Spleen (tissue), 13 donors: ENCODE measurements at places on chromosomes 3 and 15. TPM values are rescaled to one million over a fixed set of nuclear protein-coding genes. Genes with fewer than 3 reads are reported as not detected.

GRCh38 chr3:50125541-50126286, 29.4 kb upstream of the SEMA3F start:
- H3K4me3 ChIP-seq = no peak overlapping the region
- H3K27me3 ChIP-seq = no peaks in the 10 kb centered on the region
- DNase-seq = peak; percentile 35
- H3K36me3 ChIP-seq = peaks cover 6% of the 10 kb centered on the region
- peaks cover 10% of the 10 kb centered on the region for H3K4me1 ChIP-seq
- no peak overlapping the region for H3K27ac ChIP-seq

- no peak overlapping the region for H3K27ac ChIP-seq
- H3K4me1 ChIP-seq = no peaks in the 10 kb centered on the region
- H3K27me3 ChIP-seq = no peaks in the 10 kb centered on the region
- H3K36me3 ChIP-seq = no peaks in the 10 kb centered on the region
- no peak for DNase-seq
- H3K4me3 ChIP-seq = no peak overlapping the region
Measured at GRCh38 chr3:15886521-15886920, 88.7 kb upstream of the ANKRD28 start.

- peaks cover 11% of the 10 kb centered on the region for H3K4me1 ChIP-seq
- H3K36me3 ChIP-seq = no peaks in the 10 kb centered on the region
- no peaks in the 10 kb centered on the region for H3K27me3 ChIP-seq
- no peak for DNase-seq
- H3K4me3 ChIP-seq = no peak overlapping the region
- no peak overlapping the region for H3K27ac ChIP-seq
Measured at GRCh38 chr3:152185891-152186630, 82.7 kb upstream of the MBNL1 start.

- peak overlapping the region; percentile 51 for H3K27ac ChIP-seq
- DNase-seq = no peak
- H3K4me1 ChIP-seq = no peaks in the 10 kb centered on the region
- peaks cover 59% of the 10 kb centered on the region for H3K36me3 ChIP-seq
- no peaks in the 10 kb centered on the region for H3K27me3 ChIP-seq
- H3K4me3 ChIP-seq = no peak overlapping the region
Measured at GRCh38 chr3:53103397-53104296, 26.6 kb downstream of the RFT1 start.

- H3K27me3 ChIP-seq = no peaks in the 10 kb centered on the region
- no peak overlapping the region for H3K27ac ChIP-seq
- peaks cover 22% of the 10 kb centered on the region for H3K4me1 ChIP-seq
- H3K4me3 ChIP-seq = no peak overlapping the region
Measured at GRCh38 chr15:35519541-35520149, 26.3 kb downstream of the DPH6 start.

DNA sequence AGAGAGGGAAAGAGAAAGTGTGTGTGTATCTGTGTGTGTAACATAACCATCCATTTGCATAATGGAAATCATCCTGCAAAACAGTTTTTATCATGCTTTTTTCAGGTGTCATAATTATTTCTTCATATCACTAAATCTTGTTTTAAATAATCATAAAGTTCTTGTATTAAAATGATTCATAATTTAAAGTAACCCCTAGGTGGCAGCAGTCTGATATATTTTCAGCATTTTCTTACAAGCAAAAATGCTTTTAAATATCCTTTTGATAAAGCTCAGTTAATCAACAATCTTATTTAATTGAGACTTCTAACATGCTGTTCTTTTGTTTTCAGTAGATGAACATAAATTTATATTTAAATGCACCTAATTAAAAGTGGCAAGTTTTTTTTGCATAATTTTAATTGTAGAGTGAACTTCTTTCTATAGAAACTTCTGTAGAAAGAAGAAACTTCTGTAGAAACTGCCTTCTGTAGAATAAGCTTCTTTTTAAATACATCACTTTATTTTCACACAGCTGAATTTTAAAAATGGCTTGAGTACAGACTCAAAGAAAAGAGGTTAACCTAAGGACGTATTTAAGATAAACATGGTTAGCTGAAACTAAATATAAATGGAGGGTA, 72.5 kb downstream of the OPA1 start:
- DNase-seq = no peak
- H3K27me3 ChIP-seq = no peaks in the 10 kb centered on the region
- H3K27ac ChIP-seq = no peak overlapping the region
- H3K4me1 ChIP-seq = no peaks in the 10 kb centered on the region
- peaks cover 60% of the 10 kb centered on the region for H3K36me3 ChIP-seq

DNA sequence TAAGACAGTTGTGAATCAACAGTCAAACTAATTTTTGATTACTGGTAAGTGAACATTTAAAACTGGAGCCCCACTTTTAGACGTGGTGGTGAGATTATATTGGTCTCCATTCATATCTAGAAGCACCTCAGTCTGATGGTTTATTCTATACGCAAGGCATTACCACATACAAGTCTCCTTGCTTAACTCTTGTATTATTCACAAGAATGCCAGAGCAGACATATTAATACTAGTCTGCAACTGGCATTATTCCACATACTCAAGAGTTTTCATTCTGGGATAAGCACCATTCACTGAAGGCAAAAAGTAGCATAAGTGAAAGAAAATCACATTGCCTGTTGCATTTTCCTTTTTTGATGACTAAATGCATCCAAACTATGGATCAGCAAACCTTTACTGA, 36.9 kb upstream of the MEIS2 start:
- H3K4me3 ChIP-seq = no peak overlapping the region
- no peak for DNase-seq
- no peak overlapping the region for H3K27ac ChIP-seq

DNA sequence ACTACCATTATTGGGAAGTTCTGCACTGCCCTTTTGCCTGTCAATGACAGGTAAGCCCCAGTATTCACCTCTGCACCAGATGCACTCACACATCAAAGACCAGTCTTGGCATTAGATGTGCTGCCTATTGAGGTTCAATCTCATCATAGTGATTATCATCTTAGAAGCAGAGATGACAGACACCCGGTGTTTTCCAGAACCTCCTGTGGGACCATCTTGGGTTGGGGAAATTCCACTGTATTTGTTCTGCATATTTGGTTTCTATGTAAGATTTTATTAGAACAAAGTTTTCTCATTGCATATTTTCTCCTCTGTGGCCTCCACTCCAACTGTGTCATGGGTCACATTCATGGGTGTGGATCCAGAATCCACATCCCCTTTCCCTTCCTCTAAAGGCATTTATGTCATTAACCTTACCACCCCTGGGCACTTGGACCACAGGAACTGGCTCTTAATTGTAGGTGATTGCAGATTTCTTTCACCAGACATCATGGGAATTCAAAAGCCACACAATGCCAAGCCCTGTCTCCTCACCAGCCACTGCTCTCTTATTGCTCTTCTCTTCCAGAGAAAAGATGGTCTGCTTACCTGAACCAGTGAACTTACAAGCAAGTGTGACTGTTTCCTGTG, 31.2 kb downstream of the PLA1A start:
- no peaks in the 10 kb centered on the region for H3K27me3 ChIP-seq
- DNase-seq = no peak
- H3K4me1 ChIP-seq = peaks cover 56% of the 10 kb centered on the region
- peak overlapping the region; percentile 72 for H3K27ac ChIP-seq

DNA sequence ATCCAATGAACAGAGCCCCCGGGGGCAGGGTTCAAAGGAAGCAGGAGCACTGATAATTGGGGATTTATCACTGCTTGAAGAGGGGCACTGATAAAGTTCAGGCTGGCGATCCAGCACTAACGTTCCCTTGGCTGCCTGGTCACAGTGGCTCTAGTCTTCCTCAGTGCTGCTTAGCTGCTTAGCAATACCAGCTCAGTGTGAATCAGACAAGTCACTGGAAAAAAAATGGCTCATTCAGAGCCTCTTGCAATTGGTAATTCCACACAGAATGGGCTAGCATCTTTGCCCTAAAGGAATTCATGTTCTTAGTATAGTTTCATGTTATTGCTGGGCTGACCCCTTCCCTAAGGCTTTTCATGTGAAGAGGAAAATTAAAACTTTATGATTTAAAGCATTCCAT, 95.7 kb upstream of the SLC2A2 start:
- H3K27ac ChIP-seq = no peak overlapping the region
- DNase-seq = no peak
- no peaks in the 10 kb centered on the region for H3K36me3 ChIP-seq
- H3K4me3 ChIP-seq = no peak overlapping the region

- no peak overlapping the region for H3K27ac ChIP-seq
- H3K36me3 ChIP-seq = no peaks in the 10 kb centered on the region
- DNase-seq = no peak
- peaks cover 4% of the 10 kb centered on the region for H3K4me1 ChIP-seq
Measured at GRCh38 chr3:64928683-64929082, 240.9 kb upstream of the ADAMTS9 start.

GRCh38 chr3:133833267-133833666, 27.7 kb downstream of the SRPRB start:
- no peaks in the 10 kb centered on the region for H3K27me3 ChIP-seq
- no peaks in the 10 kb centered on the region for H3K4me1 ChIP-seq
- no peak overlapping the region for H3K27ac ChIP-seq

- DNase-seq = no peak
- H3K36me3 ChIP-seq = no peaks in the 10 kb centered on the region
- no peaks in the 10 kb centered on the region for H3K4me1 ChIP-seq
Measured at GRCh38 chr3:29072611-29073010, 208.3 kb upstream of the RBMS3 start.

DNA sequence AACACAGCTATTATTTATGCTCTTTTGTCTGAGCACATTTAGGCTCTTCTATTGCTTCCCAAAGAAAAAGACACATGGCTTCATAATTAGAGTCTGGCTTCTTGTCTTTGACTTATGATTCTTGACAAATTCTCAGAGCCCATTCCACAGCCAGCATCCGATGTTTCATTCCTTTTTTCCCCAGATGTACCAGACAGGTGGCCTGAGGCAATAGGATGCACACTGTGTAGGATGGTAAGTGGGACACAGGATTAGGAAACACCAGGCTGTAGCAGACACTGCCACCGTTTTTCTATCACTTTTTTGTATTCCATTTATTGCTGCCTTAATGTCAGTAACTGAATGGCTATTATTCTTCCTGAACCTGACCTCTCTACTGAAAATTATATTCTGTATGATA, 188.9 kb upstream of the CDIN1 start:
- no peaks in the 10 kb centered on the region for H3K36me3 ChIP-seq
- H3K27me3 ChIP-seq = no peaks in the 10 kb centered on the region
- no peak for DNase-seq
- no peak overlapping the region for H3K4me3 ChIP-seq
- no peak overlapping the region for H3K27ac ChIP-seq
- no peaks in the 10 kb centered on the region for H3K4me1 ChIP-seq

DNA sequence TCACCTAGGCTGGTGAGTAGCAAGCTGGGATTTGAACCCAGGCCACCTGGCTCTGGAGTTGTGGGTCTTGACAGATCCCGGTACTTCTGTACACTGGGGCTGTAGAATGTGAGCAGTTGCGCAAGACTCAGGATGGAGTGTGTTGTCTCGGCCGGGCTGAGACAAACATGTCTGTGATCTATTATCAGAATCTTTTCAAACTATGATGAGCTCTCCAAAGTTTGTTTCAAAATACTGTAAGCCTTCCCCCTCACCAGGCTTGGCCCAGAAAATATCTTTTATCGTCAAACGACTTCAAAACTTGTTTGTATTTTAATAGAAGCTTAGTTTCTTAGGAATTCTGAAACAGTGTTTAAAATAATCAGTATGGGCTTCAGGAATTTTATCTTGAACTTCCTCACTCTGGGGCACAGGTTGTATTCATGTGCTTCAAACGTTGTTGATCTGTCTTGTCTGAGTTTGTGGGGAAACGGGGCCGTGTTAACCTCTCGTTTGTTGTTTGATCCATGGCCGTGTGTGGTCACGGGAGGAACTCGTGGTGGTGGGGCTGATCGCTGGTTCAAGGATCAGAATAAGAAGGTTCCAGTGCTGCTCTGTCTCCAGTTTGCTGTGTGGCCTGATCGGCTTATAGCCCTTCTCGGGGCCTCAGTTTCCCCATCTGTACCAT, 40.3 kb upstream of the TFRC start:
- peaks cover 59% of the 10 kb centered on the region for H3K4me1 ChIP-seq
- no peak for DNase-seq
- H3K27ac ChIP-seq = no peak overlapping the region
- H3K27me3 ChIP-seq = no peaks in the 10 kb centered on the region

DNA sequence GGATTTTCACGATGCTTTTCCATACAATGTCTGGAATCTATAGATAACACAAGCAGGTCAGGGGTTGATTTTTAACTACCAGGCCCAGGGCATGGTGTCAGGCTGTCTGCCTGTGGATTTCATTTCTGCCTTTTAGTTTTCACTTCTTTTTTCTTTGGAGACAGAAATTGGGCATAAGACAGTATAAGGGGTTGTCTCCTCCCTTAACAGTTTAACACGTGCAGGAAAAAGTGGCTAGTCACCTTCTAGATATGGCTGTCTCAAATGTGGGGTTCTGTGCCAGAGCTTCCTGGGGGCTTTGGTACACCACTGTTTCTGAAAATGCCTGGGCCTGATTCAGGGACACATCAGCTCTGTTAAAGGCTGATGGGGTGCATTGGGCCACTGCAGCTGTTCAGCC, 7.4 kb upstream of the ZNF589 start:
- H3K36me3 ChIP-seq = no peaks in the 10 kb centered on the region
- H3K4me3 ChIP-seq = no peak overlapping the region
- no peaks in the 10 kb centered on the region for H3K27me3 ChIP-seq
- DNase-seq = no peak
- peak overlapping the region; percentile 46 for H3K27ac ChIP-seq

DNA sequence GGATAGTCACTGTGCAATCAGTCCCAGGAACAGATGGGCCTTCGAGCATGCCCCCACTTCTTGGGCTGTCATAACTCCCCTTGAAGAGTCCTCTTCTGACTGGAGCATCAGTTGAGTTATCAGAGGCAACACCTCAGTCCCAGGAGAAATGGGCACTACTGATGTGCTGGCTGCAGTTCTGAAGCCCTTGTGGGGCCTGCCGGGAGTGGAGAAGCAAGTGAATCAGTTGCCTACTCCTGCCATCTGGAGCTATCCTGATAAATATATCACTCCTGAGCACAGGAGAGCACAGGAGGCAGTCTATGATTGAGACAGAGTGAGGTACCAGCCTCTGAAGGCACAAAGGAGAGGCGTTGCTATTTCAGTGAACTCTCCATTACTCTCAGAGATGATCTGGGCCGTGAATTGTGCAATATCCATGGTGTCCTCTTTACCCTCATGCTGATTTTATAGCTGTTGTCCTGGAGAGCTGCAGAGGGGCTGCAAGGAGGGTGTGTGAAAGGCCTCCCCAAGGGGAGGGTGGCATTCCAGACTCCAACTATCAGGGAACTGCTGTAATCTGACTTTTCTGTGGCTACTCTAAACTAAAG, 344.2 kb upstream of the ROPN1 start:
- no peaks in the 10 kb centered on the region for H3K4me1 ChIP-seq
- no peaks in the 10 kb centered on the region for H3K27me3 ChIP-seq
- H3K4me3 ChIP-seq = no peak overlapping the region
- H3K27ac ChIP-seq = no peak overlapping the region
- no peaks in the 10 kb centered on the region for H3K36me3 ChIP-seq

Gene GABRA5
- not detected for total RNA-seq

Gene PCLAF
- 3.9 TPM for total RNA-seq

Gene EPHB3
- total RNA-seq = 1.8 TPM

Gene C3orf80
- 0.41 TPM for total RNA-seq

Gene SPINT1
- total RNA-seq = 16.4 TPM

Gene RTP3
- total RNA-seq = not detected

Gene GPR171
- 40.4 TPM for total RNA-seq
